T-cell (primary cell): ENCODE measurements at places on chromosomes 7 and 10. TPM values are rescaled to one million over a fixed set of nuclear protein-coding genes. Genes with fewer than 3 reads are reported as not detected.

- DNase-seq: no peak
Measured at GRCh38 chr7:109763611-109764010, 1193.9 kb downstream of the DNAJB9 start.

DNA sequence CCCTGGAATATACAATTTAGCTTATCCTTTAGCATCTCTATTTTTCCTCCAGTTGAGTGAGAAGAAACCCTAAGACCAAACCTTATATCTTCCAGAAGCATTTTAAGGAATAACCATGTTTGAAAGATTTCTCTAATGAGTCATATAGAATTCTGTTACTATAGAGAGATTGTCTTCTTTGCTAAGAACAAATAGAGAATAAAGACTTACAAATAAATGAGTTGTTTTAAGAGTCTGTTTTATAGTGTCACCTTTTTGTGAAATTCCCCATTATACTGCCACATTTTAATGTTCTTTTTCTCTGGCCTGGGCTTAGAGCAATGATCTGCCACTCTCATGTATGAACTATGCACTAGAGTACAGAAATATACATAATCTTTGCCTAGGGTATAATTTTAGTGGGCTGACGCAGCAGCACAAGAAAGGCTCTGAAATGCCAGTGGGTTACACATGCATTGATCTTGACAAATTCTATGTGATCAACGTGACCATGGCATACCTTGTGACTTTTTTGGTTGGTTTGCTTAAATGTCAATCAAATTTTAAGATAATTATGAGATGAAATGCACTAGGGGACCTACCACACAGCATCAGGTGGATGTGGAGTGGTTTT is 145.1 kb upstream of the MKLN1 start:
- DNase-seq: no peak

DNA sequence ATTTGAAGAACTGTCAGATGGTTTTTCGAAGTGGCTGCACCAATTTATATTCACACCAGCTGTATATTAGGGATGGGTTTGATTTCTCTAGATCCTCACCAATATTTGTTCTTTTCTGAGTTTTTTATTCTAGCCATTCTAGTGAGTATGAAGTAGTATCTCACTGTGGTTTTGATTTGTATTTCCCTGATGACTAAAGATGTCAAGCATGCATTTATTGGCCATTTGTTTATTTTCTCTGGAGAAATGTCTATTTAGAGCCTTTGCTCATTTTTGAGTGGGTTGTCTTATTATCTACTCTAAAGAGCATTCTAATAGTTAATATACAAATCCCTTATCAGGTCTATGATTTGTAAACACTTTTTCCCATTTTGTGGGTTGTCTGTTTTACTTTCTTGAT is 123.9 kb downstream of the PCLO start:
- DNase-seq: no peak

- no peak for DNase-seq
Measured at GRCh38 chr10:104056619-104057273, 28.9 kb downstream of the COL17A1 start.

GRCh38 chr10:59708816-59709394 is 745 bp downstream of the SLC16A9 start:
- DNase-seq: no peak

DNA sequence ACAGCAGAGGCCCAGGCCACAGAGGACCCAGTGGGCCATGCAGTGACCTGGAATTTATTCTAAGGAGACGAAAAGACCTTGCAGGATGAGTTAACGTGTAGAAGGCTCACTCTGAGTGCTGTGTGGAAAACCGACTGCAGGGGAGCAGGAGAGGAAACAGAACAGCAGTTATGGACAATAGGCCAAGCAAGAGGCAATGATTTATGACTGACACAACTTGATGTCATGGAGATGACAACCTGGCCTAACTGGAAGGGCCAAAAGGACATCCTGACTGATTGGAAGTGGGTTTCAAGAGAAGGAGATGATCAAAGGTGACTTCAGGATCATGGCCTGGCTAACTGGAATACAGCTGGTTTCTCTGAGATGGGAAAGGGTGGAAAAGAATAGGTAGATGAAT is 70.2 kb upstream of the RAPGEF5 start:
- no peak for DNase-seq

- DNase-seq: no peak
Measured at GRCh38 chr7:148927123-148928045, 43.3 kb upstream of the EZH2 start.

- no peak for DNase-seq
Measured at GRCh38 chr7:2404714-2405119, 1.3 kb downstream of the CHST12 start.

DNA sequence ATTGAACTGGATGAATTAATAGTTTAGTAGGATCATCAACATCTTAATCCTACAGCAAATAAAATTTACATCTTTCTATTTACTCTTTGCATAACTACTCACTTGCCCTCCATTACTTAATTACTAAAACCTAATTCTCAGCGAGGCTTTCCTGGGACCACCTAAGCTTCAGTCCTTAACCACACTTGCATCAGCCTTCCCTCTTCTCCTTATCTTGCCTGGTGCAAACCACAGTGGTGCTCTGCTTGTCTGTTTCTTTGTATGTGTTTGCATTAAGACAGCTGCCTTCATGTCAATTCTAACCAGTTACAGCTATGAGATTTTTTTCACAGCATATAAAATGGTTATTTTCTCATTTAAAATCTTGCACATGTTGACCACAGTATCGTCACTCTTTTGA is 72.6 kb upstream of the ZNF92 start:
- no peak for DNase-seq

GRCh38 chr7:43328785-43329380 is 216.4 kb downstream of the HECW1 start:
- DNase-seq: no peak

DNA sequence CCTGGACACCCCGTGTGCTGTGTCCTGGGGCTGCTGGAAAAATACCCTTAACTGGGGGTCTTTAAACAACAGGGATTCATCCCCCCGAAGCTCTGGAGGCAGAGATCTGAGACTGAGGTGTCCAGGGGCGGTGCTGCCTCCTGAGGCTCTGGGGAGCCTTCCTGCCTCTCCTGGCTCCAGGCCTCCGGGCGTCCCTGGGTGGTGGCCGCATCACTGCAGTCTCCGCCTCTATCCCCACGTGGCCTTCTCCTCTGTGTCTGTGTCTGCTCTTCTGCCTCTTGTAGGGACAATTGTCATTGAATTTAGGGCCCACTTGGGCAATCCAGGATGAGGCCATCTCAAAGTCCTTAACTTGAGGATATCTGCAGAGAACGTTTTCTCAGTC is 216.6 kb downstream of the WDR37 start:
- no peak for DNase-seq

- DNase-seq: no peak
Measured at GRCh38 chr10:3747984-3748383, 37.0 kb downstream of the KLF6 start.

- DNase-seq: no peak
Measured at GRCh38 chr7:44665531-44666213, 59.2 kb downstream of the OGDH start.

DNA sequence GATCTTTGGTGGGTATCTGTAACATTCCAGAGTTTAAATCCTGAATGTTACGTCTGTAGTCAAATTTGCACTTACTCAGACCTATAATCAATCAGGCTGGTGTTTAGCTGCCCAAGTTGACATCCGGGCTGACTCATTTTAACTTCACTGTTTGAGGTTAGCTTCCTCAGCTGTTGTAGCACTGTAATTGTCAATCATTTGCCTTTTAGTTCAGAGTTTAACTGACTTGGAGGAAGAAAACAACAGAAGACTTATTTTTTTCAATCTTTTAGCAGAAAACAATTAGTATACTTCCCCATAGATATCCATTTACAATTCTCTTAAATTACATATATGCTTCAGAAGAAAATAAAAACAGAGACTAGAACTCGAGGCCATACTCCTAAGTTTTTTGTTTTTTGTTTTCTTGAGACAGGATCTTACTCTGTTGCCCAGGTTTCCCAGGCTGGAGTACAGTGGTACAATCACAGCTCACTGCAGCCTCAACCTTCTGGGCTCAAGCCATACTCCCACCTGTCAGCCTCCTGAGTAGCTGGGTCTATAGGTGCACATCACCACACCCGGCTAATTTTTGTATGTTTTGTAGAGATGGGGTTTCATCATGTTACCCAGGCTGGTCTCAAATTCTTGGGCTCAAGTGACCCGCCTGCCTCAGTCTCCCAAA is 38.5 kb upstream of the LRRC17 start:
- no peak for DNase-seq

DNA sequence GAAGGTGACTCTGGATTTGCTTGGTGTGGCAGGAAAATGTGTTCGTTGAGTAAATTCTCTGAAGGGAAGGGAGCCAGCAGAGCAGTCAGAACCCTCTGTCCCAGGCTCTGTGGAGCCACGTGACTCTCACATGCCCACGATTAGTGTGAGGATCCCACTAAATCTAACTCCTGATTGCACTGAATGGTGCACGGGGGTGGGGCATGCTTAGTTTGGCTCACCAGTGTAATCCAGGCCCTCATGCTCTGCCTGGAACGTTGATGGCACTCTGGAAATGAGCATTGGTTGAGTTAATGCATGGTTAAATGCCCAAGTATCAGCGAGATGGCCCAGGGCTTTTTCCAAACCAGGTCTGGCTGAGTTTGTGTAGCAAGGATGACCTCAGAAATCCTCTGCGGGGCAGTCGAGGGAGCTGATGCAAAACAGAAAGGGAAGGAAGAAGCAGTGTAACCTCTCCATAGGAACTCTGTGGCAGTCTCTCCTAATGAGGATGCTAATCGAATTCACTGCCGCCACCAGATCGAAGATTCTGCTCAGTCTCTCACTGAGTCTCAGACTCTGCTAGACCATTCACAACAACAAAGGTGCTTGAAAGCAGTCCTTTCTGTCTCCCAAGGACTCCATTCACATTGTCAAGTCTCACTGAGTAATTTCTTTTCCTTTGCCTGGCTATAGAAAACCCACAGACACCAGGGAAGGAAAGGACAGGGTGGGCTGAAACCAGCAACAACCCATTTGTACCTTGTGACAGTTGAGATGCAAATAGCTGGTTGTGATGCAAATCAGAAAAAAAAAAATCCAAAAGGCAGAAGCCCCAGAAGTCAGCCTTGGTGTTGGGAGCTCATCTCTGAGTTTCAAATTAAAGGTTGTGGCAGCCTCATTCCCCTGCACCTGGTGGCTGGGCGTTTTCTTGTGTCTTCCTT is 98.1 kb downstream of the C10orf105 start:
- DNase-seq: no peak

- no peak for DNase-seq
Measured at GRCh38 chr7:20402747-20403230, 72.1 kb downstream of the ITGB8 start.

GRCh38 chr7:114622221-114622620 is 207.6 kb downstream of the FOXP2 start:
- no peak for DNase-seq

DNA sequence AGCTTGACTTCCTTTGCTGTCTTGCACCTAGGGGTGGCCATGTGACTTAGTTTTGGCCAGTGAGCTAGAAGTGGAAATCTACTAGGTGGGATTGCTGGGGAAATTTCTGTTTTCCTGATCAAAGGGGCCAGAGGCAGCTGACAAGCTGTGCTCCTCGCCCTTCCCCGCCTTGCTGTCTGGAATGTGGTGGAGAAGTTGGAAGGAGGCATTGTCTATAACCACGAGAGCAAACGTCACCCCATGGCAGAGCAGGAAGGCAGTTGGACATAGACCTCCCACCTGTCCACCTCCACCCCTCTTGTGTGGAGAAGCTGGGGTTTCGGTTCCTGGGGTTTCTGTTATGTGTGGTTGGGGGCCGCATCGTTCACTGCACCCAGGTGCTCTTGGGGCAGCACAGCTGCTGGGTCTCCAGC is 7.3 kb downstream of the SFRP5 start:
- no peak for DNase-seq

GRCh38 chr7:39609935-39610263 is 13.5 kb upstream of the RALA start:
- no peak for DNase-seq

DNA sequence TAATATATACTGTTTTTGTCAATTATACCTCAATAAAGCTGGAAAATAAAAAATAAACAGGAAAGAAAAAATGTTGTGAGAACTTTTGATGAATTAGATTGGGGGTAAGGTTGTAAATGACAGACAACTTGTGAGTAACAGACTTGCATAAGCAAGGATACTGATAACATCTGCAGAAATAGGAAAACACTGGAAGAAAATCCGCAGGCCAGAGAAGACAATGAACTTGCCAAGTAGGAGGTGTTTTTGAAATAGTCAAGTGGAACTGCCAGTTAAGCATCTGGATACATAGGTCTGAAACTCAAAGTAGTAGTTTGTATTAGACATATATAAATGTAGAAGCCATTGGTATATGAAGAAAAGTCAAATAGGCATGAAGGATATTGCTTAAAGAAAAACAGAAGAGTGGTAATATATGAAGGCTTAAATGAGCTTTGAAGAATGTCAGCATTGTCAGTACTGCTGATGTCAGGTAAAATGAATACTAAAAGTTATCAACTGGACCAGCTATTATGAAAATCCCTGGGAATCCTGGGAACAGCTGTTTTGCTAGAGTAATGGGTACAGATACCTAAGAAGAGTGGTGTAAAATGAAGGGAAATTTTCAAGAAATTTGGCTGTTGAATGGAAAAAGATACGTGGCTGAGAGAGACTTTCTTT is 58.7 kb downstream of the DNAJC1 start:
- no peak for DNase-seq

DNA sequence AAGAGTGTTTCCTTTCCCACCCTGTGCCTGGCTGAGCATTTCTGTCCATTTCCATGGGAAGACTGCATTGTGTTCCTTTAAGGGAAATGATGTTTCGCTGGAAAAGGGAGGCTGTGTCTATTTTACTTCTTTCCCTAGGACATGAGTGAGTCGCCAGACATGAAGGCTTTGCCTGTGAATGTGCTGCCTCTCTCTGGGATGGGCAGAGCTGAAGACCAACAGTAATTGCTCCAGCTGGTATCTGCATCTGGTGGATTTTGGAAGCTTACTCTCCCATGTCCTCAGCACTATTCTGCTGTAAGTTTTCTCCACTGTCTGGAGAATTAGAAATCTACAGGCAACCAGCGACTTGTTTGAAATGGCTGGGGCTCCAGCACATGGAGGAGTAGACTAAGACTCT is 264.6 kb upstream of the BMPER start:
- no peak for DNase-seq

- no peak for DNase-seq
Measured at GRCh38 chr10:31383810-31384588, 65.0 kb downstream of the ZEB1 start.

Gene BMPER
- total RNA-seq: 0.20 TPM

Gene TEX36
- not detected for total RNA-seq

Gene MCM10
- total RNA-seq: 0.65 TPM

Gene H2BK1
- 7.7 TPM for total RNA-seq

Gene DNAJC2
- total RNA-seq: 34.5 TPM

Gene EVX1
- total RNA-seq: not detected

Gene LSM8
- total RNA-seq: 57.9 TPM

Gene MGAM2
- total RNA-seq: not detected
